HepG2 (cell line): ENCODE measurements at places on chromosomes 12 and 14. TPM values are rescaled to one million over a fixed set of nuclear protein-coding genes. Genes with fewer than 3 reads are reported as not detected.

DNA sequence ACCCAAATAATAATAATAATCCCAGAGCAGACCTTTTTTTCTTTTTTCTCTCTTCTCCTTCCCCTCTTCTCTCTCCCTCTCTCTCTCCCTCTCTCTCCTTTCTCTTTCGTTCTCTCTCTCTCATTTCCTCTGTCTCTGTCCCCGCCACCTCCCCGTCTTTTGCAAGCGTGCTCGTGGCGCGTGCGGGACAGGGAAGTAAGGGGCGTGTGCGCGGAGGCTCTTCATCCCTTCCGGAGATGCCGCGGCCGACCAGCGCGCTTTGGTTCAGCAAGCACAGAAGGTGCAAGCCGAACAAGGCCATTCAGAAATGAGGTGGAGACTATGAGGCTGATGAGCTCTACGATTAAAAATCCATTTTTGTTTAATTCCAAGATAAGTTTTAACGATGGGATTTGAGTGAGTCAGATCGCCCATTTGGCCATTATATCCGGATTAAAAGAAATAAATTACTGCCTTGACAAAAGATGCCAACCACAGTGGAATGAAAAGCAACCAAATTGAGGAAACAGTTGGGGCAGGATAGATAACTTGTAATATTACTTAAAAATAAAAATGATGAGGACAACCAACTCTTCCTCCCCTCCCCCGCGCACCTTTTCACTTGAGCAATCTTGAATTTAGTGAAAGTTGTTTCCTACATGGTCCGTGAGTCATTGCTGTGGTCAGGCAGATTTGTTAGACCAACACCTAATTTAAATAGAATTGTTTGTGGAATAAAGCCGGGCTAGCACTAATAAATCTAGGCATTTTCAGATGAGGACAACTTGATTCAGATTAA, 1.2 kb upstream of the AMIGO2 start:
- H3K27ac ChIP-seq = no peak overlapping the region
- no peak overlapping the region for H3K4me3 ChIP-seq
- peaks cover 29% of the 10 kb centered on the region for H3K27me3 ChIP-seq
- no peak for DNase-seq

VAMP1 gene
- 0.45 and 2.5 TPM in 2 replicates for total RNA-seq

GRCh38 chr14:34693228-34693939, 21.0 kb downstream of the CFL2 start:
- H3K27me3 ChIP-seq = no peaks in the 10 kb centered on the region
- H3K27ac ChIP-seq = peak overlapping the region; percentile 9
- peaks cover 63% of the 10 kb centered on the region for H3K4me1 ChIP-seq
- peak overlapping the region; percentile 70 for H3K4me3 ChIP-seq

- H3K4me3 ChIP-seq = no peak overlapping the region
- H3K36me3 ChIP-seq = no peaks in the 10 kb centered on the region
- no peak overlapping the region for H3K27ac ChIP-seq
- H3K4me1 ChIP-seq = peaks cover 10% of the 10 kb centered on the region
- no peak for DNase-seq
These were observed 112.1 kb upstream of the FRMD6 start for GRCh38 chr14:51539571-51540037.

DNA sequence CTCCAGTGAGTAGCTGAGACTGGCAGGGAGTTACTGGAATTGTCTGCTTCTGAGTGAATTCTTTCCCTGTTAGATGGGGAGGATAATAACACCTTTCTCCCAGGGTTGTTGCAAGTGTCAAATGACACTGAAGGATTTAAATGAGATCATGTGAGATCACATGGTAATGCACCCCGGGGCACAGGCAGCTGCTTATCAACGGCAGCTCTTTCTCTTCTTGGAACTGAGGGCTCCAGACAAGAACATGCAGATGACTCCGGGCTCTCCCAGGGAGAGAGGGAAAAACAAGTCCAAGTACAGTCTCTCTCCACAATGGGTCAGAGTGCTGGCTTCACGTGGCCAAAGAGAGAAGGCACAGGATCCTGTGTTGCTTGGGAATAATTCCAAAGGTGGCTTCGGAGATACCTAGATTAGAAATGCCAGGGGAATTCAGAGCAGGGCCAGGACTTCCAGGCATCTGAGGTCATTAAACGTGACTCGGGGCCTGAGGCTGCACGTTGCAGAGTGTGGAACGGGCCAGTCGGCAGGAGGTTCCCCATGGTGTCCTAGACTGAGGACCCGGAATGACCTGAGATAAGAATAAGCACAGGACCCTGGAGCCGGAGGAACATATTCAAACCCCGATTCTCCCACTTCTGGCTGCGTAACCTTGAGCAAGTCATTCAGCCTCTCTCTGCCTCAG, 109.2 kb downstream of the PRMT8 start:
- no peak overlapping the region for H3K4me3 ChIP-seq
- peaks cover 2% of the 10 kb centered on the region; the same call in 1 of the 2 replicates for H3K27me3 ChIP-seq
- no peak overlapping the region for H3K27ac ChIP-seq
- DNase-seq = no peak
- no peaks in the 10 kb centered on the region for H3K4me1 ChIP-seq
- H3K36me3 ChIP-seq = no peaks in the 10 kb centered on the region

- H3K4me1 ChIP-seq = peaks cover 43% of the 10 kb centered on the region
- no peaks in the 10 kb centered on the region for H3K36me3 ChIP-seq
- no peak overlapping the region for H3K27ac ChIP-seq
- peaks cover 26% of the 10 kb centered on the region; the same call in 2 of the 3 replicates for H3K27me3 ChIP-seq
- no peak overlapping the region for H3K4me3 ChIP-seq
These were observed 4.3 kb upstream of the PGF start for GRCh38 chr14:74959596-74960180.

SFSWAP gene
- 17.5 and 27.7 TPM in 2 replicates for total RNA-seq

DNA sequence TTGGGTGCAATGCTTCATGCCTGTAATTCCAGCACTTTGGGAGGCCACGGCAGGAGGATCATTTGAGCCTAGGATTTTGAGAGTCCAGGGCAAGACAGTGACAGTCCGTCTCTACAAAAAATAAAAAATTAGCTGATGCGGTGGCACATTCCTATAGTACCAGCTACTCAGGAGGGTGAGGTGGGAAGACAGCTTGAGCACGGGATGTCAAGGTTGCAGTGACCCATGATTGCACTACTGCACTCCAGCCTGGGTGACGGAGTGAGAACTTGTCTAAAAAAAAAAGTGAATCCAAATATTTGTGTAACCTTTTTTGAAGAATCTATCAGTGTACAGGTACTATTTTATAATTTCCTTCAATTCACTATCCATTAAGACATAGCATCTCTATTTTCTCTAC, 112.5 kb downstream of the DENND5B start:
- peak overlapping the region; percentile 13 for H3K27ac ChIP-seq
- H3K27me3 ChIP-seq = no peaks in the 10 kb centered on the region
- no peak for DNase-seq
- peaks cover 50% of the 10 kb centered on the region for H3K4me1 ChIP-seq
- H3K4me3 ChIP-seq = no peak overlapping the region

DNA sequence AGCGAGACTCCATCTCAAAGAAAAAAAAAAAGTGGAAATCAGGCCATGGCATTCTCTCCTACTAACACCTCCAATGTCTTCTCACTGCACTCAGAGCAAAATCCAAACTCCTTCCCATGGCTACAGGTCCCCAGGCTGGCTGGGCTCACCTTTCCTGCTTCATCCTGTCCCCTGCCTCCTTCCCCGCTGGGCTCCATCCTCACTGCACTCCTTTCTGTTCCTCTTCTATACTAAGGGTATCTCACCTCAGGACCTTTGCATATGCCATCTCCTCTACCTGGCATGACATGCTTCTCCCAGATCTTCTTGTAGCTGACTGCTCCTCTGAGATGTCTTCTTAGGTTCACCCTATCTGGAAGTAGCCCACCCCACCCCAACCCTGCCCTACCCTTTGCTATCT, 111.1 kb downstream of the DPF3 start:
- H3K27me3 ChIP-seq = peaks cover under 1% of the 10 kb centered on the region; the same call in 1 of the 3 replicates
- H3K4me1 ChIP-seq = peaks cover 60% of the 10 kb centered on the region
- no peaks in the 10 kb centered on the region for H3K36me3 ChIP-seq
- no peak overlapping the region for H3K27ac ChIP-seq
- no peak for DNase-seq

- peak; percentile 92 for DNase-seq
- peak overlapping the region; percentile 8; the same call in 1 of the 2 replicates for H3K4me3 ChIP-seq
- H3K27me3 ChIP-seq = no peaks in the 10 kb centered on the region
These were observed 415.4 kb downstream of the ZFP36L1 start for GRCh38 chr14:68377459-68377858.

GRCh38 chr12:59056966-59057365, 136.7 kb upstream of the LRIG3 start:
- no peaks in the 10 kb centered on the region for H3K36me3 ChIP-seq
- no peaks in the 10 kb centered on the region for H3K4me1 ChIP-seq

GRCh38 chr12:38956337-38956736, 50.9 kb upstream of the CPNE8 start:
- no peaks in the 10 kb centered on the region for H3K4me1 ChIP-seq
- no peak for DNase-seq
- H3K4me3 ChIP-seq = no peak overlapping the region
- H3K27me3 ChIP-seq = no peaks in the 10 kb centered on the region
- no peak overlapping the region for H3K27ac ChIP-seq
- no peaks in the 10 kb centered on the region for H3K36me3 ChIP-seq

DNA sequence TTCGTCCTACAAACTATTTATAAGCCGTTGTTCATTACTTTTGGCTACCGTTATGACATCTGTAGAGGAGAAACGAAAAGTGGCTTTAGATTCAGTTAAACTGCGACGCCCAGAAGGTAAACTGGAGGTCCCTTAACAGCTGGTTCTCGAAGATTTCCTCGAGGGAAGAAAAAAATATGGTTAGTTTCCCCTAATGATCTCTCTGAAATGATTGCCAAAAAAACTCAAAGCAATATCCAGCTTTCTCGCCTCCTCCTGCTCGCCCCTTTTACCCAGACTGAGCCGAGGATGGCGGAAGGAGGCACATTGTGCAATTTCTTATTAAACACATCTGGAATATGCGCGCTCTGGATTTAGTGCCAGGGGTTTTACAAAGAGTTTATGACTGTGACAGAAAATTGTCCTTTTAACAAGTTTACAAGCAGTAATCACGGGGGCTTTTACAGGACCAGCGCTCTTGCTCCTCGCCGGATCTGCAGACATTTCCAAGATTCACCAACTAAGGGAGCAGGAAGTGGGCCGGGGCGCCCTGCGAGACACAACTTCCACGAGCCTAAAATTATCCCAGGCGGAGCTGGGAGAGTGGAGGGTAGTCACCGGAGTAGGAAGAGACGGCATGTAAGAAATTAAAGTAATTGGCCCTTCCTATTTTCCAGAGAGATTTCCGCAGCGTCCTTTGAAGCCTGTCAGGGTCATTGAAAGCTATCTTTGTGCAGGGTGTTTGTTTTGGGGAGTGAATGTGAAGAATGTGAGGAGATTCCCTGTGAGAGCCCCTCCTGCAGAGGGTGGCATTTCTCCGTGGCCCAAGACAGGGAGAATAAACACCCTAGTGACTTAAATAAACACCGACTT, 5.6 kb downstream of the SIX1 start:
- H3K27me3 ChIP-seq = no peaks in the 10 kb centered on the region
- DNase-seq = peak; percentile 80
- peak overlapping the region; percentile 22 for H3K27ac ChIP-seq
- H3K36me3 ChIP-seq = no peaks in the 10 kb centered on the region

TMEM52B gene
- total RNA-seq = not detected in 2 replicates

DNA sequence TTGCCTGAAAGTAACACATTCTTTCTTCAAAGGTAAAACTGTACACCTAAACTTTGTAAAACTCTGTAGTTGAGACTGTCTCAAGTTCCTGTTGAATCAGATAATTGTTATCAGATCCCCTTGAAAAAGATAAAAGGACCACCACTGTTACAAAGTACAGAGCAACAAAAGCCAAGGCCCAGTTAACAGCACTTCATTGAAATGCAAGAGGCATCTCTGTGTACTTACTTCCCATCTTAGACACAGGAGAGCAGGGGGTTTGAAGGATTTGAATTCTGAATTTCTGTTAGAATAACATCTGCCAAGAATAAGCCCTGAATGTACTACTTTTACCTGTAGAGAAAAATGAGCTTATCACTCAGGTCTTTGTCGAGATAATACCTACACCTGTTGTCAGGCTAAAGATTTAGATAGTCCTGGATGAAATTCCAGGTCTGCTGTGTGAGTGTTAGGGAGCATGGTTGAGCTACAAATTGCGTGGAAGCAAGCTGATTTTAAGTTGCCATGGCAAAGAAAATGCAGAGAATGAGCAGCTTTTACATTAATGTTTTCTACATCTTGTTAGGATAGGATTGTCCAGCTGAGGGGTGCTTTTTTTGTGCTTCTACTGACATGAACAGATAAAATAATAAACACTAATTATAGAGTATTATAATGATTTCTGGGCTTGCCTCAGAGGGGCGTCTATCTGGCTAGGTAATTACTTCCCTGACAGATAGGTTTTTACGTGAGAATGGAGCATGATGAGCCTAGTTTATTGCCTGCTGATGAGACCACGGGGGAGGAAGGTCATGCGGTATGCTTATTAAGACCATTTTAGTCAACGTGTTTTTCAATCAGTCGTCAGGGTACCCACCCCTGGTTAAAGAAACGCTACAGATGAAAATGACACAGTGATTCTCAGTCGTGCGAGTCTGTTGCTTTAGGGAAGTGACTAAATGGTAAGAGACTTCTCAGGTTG, 309.2 kb downstream of the PAWR start:
- H3K4me1 ChIP-seq = no peaks in the 10 kb centered on the region
- H3K4me3 ChIP-seq = no peak overlapping the region
- DNase-seq = no peak
- H3K36me3 ChIP-seq = no peaks in the 10 kb centered on the region

DNA sequence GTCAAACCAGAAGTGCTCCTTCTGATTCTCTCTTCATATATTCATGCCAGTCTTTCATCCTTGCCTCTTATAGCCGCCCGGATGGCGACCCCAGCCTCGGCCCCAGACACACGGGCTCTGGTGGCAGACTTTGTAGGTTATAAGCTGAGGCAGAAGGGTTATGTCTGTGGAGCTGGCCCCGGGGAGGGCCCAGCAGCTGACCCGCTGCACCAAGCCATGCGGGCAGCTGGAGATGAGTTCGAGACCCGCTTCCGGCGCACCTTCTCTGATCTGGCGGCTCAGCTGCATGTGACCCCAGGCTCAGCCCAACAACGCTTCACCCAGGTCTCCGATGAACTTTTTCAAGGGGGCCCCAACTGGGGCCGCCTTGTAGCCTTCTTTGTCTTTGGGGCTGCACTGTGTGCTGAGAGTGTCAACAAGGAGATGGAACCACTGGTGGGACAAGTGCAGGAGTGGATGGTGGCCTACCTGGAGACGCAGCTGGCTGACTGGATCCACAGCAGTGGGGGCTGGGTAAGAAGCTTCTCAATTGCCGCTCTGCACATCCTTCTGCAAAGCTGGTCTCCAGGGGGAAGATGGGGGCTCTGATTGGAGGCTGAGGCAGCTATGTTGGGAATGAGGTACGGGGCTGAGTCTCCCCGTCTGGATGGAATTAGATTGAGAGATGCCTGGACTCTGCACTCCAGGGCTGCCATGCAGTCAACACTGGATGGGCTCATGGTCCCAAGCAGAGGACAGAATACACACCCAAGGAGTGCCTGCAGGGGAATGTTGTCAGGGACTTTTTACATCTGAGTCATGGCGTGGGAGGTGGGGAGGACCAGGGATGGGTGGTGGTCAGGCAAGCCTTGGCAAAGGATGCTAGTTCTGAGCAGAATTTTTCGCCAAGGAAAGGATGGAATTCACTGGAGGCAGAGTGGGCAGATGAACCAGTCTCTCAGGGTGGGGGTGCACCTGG, 1.3 kb downstream of the BCL2L2 start:
- peak overlapping the region; percentile 95 for H3K4me3 ChIP-seq
- no peaks in the 10 kb centered on the region for H3K27me3 ChIP-seq
- H3K27ac ChIP-seq = peak overlapping the region; percentile 87
- peaks cover 56% of the 10 kb centered on the region for H3K4me1 ChIP-seq
